Cardiac fibroblast (primary cell): ENCODE measurements at places on chromosomes 11 and 22.

DNA sequence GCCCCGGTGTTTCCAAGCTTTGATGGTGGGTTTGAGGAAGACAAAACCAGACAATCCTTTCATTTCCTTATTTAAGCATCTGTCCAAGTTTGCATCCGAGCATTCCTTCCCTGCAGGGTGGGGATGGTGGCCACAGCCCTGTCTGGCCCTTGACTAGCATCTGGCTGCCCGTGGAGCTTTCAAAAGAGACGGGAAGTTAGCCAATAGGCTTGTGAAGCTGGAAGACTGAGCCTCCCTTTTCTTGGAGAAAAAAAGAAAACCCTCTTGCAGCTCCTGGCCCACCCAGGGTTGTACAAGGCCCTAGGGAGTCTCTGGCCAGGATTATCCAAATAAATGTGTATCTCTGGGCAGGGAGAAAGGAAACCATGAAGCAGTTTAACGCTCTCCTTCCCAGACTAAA lies 60.6 kb downstream of the MICAL2 start:
- peak; percentile 92 for DNase-seq

DNA sequence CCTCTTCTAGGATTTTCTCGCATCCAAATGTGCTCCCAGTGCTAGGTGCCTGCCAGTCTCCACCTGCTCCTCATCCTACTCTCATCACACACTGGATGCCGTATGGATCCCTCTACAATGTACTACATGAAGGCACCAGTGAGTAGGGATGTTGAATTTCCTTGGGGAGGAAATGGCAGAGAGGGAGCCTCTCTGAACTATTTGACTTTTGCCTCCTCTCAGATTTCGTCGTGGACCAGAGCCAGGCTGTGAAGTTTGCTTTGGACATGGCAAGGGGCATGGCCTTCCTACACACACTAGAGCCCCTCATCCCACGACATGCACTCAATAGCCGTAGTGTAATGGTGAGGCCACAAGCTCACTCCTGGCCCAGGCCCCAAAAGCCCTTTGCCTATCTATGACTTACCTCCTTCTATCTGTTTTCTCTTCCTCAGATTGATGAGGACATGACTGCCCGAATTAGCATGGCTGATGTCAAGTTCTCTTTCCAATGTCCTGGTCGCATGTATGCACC lies 2.5 kb downstream of the TAF10 start:
- no peak for DNase-seq

GRCh38 chr11:27349919-27350318 lies 13.1 kb downstream of the CCDC34 start:
- DNase-seq = no peak

- no peak for DNase-seq
Observed at GRCh38 chr11:18493310-18493709, 33.4 kb downstream of the TSG101 start.

DNA sequence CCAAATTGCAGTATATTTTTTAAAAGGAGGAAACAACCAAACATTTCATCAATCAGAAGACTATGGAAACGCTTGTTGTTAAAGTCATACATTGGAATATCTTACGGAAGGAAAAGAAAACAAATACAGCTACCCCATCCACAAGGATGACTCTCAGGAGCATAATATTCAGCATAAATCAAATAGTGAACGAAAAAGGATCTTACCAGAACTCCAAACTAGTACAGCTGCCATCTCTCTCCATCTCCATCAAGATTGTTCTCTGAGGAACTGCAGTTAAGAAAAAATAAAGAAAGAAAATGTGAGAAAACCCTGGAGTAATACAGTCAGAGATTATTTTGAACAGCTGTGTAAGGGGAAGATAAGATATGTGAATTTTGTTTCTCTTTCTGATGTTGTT lies 299.8 kb upstream of the CNTN5 start:
- DNase-seq = no peak

- DNase-seq = no peak
Observed at GRCh38 chr22:30824096-30824495, 129.4 kb downstream of the OSBP2 start.

- DNase-seq = no peak
Observed at GRCh38 chr22:28923826-28924732, 40.7 kb downstream of the ZNRF3 start.

- DNase-seq = no peak
Observed at GRCh38 chr11:122157653-122158161, 41.7 kb upstream of the BLID start.

- peak; percentile 36 for DNase-seq
Observed at GRCh38 chr22:29205594-29206371, at the start of gene EMID1. Gene EMID1, plus strand, starts transcription at chr22:29205896. Its CDS starts 143 bp downstream, at chr22:29206039.

- DNase-seq = no peak
Observed at GRCh38 chr11:96472085-96472484, 82.3 kb downstream of the JRKL start.

DNA sequence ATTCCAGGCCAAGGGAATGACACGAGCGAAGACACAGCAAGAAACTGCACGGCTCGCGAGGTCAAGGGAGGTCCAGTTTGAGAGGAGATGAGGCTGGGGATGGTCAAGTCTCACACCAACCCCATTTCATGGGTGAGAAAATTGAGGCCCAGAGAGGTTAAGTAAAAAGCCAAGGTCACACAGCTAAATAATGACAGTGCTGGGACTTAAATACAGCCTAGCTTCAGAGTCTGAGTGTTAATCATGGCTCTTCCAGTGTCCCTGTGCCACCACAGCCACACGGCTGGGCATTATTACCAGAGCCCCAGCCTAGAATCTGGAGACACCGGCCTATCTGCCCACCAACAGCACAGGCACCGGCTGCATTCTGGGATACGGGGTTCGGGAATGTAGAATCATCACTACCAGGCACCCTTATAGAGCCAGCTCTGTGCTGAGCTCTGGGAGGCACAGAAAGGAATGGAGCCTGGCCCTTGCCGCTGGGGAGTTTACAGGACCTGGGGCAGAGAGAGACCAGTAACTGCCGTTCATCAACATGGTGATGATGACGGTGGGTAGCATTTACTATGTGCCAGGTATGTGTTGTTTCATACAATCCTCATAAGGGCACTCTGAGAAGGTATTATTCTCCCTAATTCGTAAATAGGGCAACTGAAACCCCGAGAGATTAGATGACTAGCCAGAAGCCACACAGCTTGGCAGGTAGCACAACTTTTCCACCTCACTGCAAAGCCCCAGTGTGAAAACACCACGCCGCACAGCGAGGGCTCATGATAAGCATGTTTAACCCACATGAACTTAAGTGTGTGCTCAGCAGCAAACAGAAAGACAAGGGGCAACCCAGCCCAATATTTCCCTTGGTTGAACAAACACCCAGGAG lies 51.8 kb downstream of the CD6 start:
- no peak for DNase-seq

DNA sequence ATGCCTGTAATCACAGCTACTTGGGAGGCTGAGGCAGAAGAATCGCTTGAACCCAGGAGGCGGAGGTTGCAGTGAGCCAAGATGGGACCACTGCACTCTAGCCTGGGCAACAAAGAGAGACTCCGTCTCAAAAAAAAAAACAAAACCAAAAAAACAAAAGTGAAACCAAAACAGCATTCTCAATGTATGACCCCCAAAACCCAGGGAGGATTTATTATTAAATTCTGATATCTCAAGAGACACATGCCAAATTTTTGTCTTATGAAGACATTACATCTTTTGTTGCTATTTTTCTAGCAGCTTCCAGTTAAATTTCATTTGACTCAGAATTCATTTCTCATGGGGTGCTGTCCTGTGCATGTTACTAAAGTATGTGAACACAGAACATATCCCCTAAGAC lies 3.0 kb upstream of the YPEL4 start:
- no peak for DNase-seq

GRCh38 chr11:15805726-15806125 lies 550.6 kb downstream of the SOX6 start:
- DNase-seq = no peak

DNA sequence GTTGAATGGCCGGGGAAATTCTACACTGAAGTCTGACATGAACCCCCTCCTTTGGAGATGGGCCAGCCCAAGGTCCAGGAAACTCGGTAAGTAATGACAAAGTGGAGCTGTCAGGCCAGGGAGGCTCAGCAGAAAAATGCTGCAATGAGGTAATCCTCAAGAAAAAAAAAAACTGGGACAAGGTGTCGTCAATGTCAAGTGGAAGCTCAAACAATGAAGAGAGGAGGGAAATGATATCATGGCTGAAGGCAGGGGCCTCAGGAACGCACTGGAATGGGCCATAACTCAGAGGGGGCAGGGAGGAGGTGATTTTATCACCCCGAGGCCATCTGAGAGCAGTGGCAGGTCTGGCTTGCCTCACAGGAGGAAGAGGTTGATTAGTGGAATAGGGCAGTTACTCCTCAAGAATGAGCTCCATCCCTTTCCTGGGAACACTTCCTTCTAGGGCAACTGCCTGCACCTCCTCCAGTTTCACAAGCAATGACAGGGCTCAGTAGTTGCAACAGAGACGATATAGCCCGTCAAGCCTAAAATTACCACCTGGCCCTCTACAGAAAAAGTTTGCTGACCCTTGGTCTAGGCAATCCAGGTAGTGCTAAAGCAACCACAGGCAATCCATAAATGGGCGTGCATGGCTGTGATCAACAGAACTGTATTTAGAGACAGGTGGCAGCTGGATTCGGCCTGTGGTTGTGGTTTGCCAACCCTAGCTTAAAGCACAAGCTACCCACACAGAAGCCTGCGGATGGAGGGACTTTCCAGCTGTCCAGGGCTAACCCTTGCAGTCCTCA lies 65.2 kb downstream of the FBXO7 start:
- DNase-seq = no peak

DNA sequence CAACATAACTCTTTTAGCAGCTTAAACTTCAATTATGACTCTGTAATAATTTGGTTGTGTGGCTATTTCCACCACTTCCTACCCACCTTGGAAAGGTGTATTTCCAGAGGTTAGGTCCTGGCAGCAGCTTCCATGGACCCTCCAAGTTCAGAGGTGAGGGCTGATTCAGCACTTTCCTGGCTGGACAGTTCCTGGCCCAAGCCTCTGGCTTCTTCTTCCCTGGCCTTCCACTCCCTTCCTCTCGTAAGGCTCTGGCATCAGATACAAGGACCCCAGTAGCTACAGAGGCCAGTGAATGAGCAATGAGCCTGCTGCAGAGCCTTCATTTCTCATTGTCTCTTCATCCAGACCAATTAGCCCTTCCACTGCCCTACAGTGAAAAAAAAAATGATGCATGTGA lies 98.1 kb upstream of the KIRREL3 start:
- no peak for DNase-seq

DNA sequence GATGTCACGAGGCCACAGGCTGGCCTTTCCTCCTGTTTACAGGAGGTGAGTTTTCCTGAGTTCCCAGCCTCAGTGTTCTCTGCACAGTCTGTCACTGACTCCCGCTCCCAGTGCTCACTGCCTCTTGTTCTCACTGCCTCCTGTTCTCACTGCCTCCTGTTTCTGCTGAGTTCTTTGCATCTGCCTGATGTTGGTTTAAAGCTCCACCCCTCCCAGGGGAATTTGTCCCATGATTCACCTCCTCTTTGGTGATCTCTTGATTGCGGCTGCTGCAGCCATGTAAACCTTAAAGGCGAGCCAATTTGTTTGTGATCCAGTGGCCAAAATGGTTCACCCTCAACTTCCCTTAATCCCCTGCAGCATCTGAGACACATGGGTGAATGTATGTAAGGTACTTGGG lies 6.0 kb upstream of the TUBA8 start:
- peak; percentile 32 for DNase-seq

DNA sequence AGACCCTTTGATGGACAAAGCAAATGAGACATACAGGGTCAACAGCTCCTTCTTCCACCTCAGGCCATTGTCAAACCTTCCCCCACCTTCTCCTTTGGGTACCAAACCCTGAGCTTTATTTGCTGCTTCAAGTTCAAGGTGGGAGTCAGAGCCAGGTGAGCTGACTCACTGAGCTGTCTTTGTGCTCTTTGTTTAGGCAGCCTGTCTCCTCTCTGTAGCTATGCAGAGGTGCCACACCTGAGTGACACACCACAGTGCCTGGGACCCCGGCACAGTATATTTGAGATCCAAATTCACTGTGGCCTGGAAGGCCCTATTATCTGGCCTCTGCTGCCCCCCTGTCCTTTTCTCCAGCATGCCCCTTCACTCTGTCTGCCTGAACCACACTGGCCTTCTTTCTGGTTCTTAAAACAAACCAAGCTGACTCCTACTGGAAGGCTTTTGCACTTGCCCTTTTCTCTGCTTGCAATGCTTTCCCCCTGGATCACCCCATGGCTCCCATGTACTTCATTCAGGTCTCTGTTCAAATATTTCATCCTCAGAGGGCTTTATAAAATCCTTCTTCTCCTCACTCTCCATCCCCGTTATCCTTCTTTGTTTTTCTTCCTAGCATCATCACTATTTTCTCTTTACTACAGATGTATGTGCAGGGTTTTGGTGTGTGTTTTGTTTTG lies 16.1 kb downstream of the LMO2 start:
- DNase-seq = no peak

DNA sequence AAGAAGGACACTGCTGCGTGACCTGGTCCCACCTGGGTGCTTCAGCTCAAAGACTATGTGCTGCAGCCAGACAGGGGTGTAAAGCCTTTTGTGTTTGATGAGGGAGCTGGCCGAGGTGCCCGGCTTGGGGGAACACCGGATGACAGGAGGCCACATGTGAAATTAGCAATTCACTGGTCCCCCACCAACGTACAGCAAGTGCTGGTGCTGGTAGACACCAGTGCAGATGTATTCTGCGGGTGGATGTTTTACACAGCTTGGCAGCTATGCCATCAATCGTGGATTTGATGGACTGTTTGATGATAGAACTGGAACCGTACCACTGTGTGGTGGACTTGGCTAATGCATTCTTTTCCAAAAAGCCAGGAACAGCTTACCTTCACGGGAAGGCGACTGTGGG lies 47.9 kb upstream of the LIPT2 start:
- no peak for DNase-seq

DNA sequence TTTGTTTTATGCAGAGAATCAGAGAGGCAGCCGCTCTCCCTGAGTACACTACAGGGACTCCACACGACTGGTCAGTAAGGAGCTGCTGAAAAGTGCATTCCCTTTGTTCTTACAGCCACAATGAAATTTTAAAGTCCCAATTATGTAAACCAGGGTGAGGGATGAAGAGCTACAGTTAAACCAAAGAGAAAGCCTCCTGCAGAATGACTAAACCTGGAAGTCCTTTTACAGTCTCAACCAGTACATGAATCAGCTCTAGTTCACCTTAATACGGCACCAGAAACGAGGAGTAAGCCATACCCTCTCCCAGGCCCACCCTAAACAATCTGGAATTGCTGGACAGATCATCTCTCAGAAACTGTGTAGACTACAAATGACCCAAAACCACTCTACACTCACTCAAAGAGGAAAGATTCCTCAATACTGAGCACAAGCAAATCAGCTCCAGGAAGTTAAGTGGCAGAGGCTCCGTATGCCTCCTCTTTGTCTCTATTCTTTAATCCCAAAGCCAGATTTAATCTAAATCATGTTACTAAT lies 113.1 kb downstream of the RBFOX2 start:
- no peak for DNase-seq

- no peak for DNase-seq
Observed at GRCh38 chr22:31099386-31099785, 8.0 kb downstream of the SELENOM start.
